ENCODE measurements at places on chromosomes 5 and 9.

DNA sequence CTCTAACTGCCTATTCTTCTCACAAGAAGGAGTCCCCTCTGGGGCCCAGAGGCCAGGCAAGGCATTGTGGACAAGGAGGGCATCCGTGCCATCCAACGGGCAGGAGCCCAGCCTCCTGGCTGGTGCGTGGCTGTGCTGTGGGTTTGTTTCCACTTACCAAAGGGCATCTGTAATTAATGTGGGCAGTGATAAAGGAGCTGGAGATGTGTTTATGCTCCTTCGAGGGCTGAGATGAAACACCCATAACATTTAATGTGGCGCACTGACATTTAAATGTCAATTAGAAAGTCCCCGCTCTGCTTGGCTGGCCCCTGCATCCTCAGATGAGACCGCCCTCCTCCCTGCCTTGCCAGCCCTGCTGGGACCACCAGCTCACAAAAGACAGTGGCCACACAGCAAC, 57.1 kb downstream of the KCNIP1 start:
- DNase-seq = no peak

- DNase-seq = no peak
Observed at GRCh38 chr9:18397076-18397475, 76.9 kb upstream of the ADAMTSL1 start.

DNA sequence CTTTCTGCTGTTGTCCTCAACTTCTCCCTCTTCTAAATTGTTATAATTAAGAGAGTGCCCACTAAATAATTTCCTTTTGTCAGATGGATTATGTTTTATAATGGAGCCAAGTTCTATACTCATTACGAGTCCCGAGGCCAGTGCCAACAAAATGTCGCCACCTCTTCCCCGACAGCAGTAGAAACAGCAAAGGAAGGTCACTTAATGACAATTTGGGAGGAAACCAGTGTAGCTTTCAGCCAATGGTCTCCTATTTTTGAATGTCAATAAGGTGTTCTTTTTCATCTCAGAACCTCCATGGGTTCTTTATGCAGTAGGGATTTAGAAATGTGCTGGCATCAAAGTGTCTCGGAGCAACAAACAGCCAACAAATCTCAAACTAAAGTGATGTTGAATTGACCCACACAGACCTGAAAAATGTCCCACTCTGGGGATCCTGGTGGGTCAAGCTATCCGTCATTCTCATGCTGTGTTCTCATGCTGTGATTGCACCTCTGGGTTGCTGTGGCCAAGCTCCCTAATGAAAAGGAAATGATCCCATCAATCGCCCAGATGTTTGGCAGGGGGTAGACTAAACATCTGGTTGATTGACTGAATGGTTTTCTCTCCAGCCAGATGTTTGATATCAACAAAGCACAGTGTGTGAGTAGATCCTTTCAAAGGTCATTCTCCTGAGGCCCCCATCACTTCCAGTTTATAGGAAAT, 291.9 kb downstream of the DMAC1 start:
- DNase-seq = no peak

DNA sequence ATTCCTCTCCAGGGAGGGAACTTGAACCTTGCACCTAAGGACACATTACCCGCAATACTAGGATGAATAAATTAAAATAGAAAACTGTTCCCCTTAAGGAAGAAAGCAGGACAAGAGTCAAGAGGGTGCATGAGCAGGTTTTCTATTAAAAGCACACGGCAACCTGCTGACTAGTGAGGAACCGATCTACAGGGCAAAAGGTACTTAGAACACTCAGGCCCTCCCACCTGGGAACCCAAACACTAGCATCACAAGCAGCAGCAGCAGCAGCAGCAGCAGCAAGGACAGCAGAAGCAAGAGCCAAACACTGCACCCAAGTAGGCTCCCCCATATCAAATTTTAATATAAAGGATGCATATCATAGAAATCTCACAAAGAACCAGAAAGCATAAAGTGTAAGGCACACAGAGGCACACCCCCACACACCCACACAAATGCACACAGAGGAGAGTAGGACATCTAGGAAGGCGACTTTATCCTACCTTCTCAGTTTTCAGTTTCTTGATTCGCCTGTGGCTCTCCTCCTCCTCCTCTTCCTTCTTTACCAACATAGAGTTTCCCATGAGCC, 2.8 kb downstream of the ZNF608 start:
- DNase-seq = no peak

- DNase-seq = no peak
Observed at GRCh38 chr9:85451680-85452079, 290.1 kb downstream of the AGTPBP1 start.

DNA sequence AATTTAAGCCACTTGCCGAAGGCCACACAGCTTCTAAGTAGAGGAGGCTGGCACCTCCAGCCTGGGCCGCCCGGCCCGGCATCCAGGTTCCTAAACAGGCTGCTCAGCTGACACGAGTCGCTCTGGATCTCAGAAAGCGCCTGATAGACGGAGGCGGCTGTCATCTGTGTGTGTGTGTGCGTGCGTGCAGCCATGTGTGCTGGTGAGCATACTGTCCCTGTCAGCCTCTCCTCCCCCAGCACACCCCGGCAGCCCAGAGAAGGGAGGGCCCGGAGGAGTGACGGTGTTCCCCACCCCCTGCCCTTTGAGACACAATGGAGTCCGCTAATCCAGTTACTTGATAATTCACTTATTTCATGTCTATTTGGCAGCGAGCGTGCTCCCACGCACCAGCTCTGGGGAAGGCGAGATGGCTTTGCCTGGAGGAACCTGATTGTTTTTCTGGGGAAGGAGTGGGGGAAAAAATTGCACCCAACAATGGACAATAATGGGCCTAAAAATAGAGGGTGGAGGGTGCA, 20.0 kb downstream of the NTNG2 start:
- DNase-seq = no peak

DNA sequence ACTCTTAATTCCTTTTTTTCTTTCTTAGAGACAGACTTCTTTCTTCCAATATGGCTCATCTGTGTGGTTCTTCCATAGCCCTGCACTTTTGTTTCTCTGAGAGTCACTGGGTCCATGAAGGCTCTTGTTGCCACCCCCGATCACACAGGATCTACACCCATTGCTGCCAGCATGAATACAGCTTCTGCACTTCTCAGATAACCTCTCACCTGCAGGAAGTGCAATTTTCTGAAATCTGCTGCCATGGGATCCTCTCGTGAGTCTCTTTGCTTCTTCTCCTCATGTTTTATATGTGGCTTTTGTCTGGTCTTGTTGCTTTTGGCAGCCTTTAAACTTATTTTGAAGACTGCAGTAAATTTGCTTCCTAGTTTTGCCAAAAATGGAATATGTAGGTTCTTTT, 171.2 kb downstream of the TMEM167A start:
- no peak for DNase-seq

DNA sequence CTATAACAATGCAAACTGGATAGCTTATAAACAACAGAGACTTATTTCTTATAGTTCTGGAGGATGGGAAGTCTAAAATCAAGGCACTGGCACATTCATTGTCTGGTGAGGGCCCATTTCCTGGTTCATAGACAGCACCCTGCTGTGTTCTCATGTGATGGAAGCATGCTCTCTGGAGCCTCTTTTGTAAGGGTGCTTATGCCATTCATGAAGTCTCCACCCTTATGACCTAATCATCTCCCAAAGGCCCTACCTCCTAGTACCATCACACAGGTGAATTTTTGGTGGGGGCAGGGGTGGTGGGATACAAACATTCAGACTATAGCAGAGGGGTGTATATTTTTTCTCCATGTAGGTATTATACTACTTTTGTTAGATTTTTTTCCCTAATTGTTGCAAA, 92.4 kb downstream of the UNC13B start:
- no peak for DNase-seq

DNA sequence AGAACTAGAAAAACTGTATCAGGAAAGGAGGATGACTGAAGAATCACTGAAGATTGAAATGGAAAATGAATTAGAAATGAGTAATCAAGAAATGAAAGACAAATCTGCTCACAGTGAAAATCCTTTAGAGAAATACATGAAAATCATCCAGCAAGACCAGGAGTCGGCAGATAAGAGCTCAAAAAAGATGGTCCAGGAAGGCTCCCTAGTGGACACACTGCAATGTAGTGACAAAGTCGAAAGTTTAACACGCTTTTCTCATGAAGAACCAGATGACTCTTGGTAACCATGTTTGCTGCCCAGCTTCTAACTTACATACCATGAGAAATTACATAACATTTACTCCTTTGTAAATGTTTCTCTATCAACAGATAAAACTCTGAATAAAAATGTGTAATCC, 37.1 kb downstream of the CPLANE1 start:
- DNase-seq = no peak

GRCh38 chr9:2231829-2232228, 216.7 kb downstream of the SMARCA2 start:
- DNase-seq = no peak

- no peak for DNase-seq
Observed at GRCh38 chr9:126440940-126441339, 114.3 kb downstream of the MVB12B start.

DNA sequence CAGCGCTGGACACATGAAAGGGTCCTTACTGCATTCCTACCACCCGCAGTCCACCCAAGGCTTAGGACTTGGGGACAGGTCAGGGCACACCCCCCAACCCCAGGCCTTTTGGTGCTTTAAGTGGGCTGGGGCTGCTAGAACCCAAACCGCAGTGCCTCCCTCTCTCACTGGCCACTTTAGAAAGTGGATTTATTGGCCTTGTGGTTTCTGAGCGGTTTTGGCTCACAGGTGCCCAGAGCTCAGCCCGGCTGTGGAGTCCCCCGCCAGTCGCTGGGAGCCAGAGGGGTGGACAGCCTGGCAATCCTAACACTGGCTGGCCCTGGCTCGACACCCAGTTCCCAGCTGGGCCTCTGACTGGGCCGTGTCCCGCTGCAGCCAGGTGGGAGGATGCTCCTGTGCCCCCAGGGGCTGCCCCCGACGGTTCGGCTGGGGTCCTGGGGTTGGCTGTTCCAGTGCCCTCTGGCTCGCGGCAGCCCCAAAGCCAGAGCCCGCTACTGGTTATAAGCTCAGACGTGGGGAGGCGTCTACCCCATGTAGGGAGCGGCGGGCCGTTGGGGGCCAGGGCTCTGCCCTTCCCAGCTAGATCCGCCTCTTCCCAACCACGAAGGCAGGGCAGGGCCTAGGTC, 65.2 kb upstream of the RNU6ATAC start:
- DNase-seq = no peak
